ENCODE measurements at places on chromosomes 1 and 21.

DNA sequence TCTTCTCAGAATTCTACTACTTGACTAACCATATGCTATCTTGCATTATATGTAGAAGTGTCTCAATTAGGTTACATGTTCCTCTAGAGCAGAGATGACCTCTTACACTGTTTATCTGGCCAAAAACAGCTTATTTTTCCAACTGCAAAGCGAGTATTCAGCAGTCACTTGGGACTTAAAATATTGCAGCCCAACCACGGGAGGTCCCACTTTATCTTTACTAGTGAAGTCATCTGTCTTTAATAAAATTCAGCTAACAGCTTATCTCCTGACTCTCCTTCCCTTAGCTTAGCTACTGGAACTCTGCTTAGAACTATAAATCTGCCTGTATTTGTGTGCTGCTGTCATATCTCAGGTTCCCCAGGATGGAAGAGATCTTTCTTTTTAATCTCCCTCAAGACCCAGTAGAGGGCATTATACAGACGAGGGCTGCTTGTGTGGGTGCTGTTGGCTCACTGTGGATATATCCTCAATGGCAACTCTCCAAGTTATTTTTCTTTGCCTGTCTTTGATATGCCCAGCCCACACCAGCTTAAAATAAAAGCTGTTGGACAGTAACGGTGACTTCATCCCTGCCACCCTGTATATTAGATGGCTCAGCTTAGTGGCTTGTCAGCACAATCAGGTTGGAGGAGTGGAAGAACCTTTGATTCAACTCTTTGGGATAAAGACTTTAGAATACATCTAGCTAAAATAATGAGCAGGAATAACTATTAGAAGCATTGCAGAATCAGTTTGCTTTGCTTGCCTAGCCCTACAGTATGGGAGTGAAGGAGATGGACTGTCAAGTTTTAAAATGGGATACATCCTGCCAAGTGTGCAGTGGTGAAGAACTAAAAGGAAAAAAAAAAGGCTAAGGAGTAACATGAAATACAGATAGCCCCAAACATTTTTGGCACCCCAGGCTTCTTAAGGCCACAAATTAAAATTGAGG lies 9.6 kb downstream of the ENSA start:
- no peak for DNase-seq

DNA sequence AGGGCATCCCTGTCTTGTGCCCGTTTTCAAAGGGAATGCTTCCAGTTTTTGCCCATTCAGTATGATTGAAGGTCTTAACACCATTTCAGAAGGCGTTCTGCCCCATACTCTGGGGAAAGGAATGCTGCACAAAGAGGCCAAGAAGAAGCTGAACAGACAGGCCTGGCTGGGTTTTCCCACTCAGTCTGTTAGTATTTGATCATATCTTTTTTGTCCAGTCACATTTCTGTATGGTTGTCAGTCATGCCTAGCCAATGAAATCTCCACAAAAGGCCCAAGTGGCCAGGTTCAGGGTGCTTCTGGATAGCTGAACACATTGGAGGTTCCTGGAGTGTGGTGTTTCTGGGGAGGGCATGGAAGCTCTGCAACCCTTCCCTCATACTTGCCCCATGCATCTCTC lies 72.1 kb downstream of the NEK7 start:
- DNase-seq: no peak

DNA sequence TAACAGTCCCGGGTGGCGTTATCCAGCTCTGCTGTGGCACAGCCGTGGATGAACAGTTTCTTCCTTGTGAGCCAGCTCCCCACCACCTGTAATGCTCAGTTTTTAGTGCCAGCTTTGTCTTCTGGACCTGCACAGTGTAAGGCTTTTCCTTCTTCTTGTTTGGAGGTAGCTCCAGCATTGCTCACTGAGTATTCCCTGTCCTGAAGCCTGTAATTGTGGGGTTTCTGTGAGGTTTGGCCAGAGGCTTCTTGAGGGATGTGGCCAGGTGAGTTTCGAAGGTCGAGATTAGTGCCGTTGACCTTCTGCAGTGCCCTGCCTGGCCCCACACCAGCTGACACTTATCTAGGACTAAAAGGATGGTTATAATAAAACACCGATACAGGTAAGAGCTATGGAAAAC lies 75.0 kb downstream of the PBX1 start:
- DNase-seq: no peak

- DNase-seq: no peak
These were observed 2.8 kb downstream of the TCEA3 start for GRCh38 chr1:23421753-23422240.

DNA sequence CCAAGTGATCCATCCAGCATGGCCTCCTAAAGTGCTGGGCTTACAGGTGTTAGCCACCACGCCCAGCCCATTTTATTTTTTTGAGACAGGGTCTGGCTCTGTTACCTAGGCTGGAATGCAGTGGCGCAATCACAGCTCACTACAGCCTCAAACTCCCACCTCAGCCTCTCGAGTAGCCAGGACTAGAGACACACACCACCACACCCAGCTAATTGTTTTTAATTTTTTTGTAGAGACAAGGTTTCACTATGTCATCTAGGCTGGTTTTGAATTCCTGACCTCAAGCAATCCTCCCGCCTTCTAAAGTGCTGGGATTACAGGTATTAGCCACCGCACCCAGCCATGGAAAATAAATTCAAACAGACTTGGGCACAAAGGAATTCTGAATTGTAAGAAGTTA lies 31.9 kb downstream of the PUM1 start:
- no peak for DNase-seq

DNA sequence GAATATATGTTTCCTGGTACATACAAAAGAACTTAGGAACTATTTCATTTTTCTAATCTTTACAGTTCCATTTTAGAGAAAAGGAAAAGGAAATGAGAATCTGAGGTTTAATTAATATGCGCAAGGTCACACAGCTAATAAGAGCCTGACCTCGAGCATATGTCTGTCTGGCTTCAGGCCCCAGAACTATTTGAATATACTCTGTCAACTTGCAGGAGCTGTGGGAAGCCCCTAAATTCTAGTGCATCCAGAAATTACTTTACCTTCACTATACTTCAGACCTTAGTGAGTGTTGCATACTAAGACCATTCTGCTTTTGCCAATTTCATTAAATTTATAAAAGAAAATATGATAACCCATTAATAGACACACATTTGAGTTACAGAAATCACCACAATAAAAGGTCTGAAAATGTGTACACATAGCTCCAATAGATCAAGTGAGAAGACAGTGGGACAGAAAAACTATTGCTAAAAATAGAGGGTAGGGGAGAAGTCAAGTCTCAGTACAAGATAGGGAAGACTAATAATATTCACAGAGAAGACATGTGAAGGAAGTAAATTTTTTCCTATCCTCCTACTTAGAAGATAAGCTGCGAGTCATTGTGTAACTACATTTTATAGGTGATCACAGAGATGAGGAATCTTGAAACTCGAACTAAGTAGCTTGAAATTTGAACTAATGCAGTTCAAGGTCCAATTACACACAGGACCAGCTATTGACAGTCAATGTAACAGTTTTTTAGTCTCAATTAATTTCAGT lies 3.8 kb downstream of the RGS13 start:
- no peak for DNase-seq

GRCh38 chr1:241706967-241707366 lies 54.9 kb downstream of the WDR64 start:
- no peak for DNase-seq

DNA sequence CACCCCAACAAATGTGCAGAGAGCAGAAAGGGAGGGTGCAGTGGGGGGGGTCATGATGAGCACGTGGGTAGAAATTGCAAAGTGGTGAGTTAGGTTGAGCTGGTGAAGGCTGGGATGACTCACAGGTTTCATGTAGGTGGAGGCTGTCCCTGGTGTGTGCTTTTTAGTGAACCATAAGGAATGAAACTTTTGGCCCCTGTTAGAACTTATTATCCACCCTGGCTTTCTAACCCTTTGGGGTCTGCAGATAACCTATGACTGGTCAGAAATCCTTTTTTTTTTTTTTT lies 46.9 kb downstream of the DOP1B start:
- DNase-seq: no peak

DNA sequence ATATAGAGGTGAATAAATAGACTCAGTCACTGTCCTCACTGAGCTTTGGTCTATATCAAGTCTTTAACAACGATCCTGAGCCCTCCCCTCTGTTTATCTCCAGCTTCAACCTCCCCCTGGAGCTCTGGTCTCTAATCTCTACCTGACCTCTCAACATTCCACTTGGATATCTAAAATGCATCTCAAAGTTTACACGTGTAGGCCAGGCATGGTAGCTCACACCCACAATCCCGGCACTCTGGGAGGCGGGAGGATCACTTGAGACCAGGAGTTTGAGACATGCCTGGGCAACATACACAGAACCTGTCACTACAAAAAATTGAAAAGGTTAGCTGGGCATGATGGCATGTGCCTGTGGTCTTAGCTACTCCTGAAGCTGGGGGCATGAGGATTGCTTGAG lies 53.4 kb downstream of the GADD45A start:
- DNase-seq: no peak

DNA sequence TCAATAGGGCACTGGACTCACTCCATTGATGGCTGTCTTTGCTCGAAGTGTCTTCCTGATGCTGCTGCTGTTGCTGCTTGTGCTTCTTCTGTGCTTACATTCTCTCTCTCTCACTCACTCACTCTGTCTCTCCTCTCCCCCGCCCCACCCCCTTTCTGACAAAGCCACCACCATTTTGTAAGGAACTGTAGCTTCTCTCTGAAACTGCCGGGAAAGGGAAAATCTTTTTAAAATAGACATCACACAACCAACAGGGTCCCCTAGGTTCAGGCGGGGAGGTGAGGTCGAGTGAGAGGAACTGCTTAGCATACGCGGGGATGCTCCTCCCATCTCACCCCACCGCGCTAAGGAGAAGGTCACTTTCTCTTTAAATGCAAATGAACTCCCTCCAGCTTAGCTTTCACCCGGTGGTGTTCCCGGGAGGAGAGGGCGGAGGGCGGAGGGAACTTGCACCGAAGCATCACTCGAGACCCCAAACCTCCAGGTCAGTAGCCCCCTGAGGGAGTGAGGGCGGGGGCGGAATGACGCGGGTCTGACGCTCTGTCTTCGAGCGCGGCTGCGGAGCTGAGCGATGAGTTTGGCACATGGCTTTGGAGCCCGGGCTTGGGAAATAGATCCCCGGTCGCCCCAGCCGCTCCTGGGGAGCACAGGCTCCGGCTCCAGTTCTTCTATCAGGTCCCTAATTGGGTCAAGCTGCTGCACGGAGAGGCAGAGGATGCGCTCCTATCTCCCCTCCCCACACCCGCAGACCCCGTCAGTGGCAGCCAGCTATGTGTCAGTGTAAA lies at the start of gene CCDC28B:
TSS of gene CCDC28B (plus strand) at position 370 of the 785 bp plus-strand sequence. CDS start 1,341 bp downstream, outside the sequence.
- DNase-seq: peak; percentile 68

- peak; percentile 85 for DNase-seq
These were observed 50.1 kb upstream of the ECE1 start for GRCh38 chr1:21340230-21340945.

DNA sequence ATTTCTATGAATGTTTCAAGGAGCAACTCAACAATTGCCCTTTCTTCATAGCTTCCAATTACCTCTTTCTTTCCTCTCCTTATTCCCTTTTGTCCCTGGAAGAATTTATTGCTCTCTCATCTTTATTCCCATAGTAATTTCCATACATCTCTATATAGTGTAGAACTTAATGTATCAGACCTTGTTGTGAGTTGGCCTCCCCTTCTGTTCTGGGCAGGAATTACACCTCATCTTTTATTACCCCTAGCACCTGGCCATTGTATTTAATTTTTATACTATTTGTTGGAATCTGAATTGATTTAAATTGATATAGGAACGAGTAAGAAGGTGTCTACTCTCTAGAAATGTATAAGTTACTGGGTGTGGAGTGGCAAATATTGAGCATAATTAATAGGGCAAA lies 114.5 kb downstream of the CACHD1 start:
- no peak for DNase-seq

DNA sequence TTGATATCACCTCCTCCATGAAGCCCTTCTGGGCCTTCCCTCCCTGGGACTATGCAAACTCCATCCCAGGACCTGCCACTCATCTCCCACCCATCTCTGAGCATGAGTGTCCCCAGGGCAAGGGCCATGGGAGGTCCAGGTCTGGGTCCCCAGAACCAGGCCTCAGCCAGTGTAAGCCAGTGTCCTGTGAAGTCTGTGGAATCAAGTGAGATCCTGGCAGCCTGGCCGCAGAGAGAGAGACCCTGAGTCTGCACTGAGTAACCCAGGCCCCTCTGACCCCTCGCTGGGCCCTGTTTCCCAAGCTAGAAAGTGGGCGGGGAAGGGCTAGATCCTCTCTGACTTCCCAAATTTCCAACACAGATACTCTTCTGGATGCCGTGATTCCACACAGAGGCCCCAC lies 132.7 kb downstream of the DMRTB1 start:
- DNase-seq: no peak

- DNase-seq: no peak
These were observed 24.7 kb upstream of the POGK start for GRCh38 chr1:166814611-166815010.

- no peak for DNase-seq
These were observed 11.8 kb upstream of the INPP5B start for GRCh38 chr1:37958690-37959089.

DNA sequence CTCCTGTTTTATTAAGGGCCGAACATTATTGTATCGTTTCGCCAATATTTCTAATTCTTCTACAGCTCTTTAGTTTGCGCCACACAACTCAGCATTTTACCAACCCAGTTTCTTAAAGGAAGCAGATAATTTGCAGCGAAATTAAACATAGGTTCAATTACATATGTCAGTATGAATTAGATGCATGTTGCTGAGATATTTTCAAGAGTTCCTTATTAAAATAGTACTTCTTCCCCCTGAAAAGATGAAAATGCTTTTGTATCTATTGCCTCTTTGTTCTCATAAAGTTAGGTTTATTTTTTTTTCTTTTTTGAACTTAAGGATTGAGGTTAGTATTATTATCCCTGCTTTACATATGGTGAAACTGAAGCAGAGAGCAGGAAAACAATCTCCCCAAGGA lies 183.5 kb upstream of the C1orf105 start:
- no peak for DNase-seq

DNA sequence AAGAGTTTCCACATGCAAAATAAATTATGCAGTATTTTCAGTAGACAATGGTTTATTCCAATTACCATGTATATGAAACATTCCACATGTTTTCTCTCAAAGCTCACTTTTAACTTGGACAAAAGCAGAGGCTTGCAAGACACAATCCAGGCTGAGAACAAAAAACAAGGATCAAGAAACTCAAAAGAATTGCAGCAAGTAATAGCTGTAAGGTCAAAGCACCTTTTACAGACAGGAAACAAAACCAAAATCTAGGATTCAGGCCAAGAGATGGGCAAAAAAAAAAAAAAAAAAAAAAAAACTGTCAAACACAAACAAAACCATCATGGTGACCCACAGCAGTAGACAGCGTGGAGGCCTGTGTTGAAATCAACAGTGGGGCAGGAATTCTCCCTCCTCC lies 9.3 kb downstream of the RGS1 start:
- no peak for DNase-seq

- DNase-seq: peak; percentile 90
These were observed 68.0 kb downstream of the RUNX3 start for GRCh38 chr1:24861821-24862727.

DNA sequence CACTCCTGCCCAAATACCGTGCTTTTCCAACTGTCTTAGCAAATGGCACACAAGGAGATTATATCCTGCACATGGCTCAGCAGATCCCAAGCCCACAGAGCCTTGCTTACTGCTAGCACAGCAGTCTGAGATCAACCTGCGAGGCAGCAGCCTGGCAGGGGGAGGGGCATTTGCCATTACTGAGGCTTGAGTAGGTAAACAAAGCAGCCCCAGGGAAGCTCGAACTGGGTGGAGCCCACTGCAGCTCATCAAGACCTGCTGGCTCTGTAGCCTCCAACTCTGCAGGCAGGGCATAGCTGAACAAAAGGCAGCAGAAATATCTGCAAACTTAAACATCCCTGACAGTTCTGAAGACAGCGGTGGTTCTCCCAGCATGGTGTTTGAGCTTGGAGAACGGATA lies 70.1 kb upstream of the PTBP2 start:
- no peak for DNase-seq

- no peak for DNase-seq
These were observed 33.1 kb upstream of the ERRFI1 start for GRCh38 chr1:8059161-8059622.
